ENCODE measurements at places on chromosomes 5 and 9. TPM values are rescaled to one million over a fixed set of nuclear protein-coding genes. Genes with fewer than 3 reads are reported as not detected.

Gene PCDHA9
- total RNA-seq = 0.06 TPM

Gene RAD1
- total RNA-seq = 19.4 TPM

Gene ACTBL2
- total RNA-seq = 2.8 TPM

Gene PCDHGA10
- 12.4 TPM for total RNA-seq

Gene SLC45A2
- total RNA-seq = not detected

Gene TMEM171
- total RNA-seq = 2.3 TPM

Gene PLAC8L1
- total RNA-seq = not detected

Gene TAF11L6
- total RNA-seq = not detected

Gene HSD17B3
- total RNA-seq = not detected

Gene OR1Q1
- not detected for total RNA-seq

Gene TMC1
- 0.82 TPM for total RNA-seq

Gene IRGM
- total RNA-seq = not detected

Gene KDM4C
- total RNA-seq = 14.6 TPM

Gene RANBP17
- 12.9 TPM for total RNA-seq

Gene HNRNPA0
- total RNA-seq = 15.0 TPM

Gene PCDHB16
- total RNA-seq = 1.1 TPM

Gene PTGES
- not detected for total RNA-seq

DNA sequence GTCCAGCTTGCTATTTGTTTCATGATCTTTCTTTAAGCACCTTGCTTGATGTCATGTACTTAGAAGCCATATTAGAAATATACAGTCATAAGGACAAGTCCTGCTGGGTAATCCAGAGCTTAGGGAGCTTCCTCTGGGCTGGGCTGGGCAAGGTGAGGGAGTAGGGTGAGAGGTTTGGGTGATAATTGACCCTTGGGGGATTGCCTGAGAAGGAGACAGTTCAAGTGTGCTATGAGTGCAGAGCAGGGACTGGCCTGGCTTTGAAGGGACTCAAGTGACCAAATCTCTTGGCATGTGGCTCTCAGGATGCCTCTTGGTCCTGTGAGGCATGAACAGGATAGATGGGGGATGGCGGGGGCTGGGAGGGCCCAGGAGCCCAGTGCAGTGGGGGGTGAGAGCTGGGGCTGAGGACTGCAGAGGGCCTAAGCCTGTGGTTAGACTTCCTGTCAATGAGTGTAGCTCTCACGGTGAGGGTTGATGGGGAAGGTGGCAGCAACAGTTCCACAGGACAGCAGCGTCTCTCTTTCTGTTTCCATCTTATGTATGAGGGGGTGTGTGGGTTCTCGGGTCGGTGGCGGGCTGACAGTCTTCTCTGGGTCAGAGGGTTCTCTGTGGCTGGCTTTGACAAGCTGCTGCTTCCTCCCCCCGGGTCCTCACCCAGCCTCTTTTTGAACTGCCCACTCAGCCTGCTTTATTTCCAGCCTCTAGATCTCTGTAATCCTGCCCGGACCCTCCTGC is 53.5 kb downstream of the RGS3 start:
- DNase-seq = no peak

DNA sequence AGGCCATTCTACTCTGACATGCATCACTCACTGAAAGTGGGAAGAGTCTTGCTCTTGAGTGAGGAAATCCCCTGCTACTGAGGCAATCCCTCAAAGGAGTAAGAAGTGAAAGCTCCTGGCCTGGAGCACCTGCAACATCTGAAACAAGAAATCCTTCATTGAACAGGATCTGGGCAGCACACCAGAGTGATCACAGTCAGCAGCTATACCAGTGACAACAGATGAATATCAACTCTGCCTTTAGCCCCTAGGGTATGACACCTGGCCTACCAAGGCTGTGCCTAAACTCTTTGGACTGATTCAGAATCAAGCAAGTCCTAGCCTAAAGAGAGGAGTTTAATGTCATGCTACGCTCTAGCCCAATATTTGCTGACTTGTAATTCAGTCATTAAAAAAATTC is 156.2 kb upstream of the CCDC152 start:
- no peak for DNase-seq

DNA sequence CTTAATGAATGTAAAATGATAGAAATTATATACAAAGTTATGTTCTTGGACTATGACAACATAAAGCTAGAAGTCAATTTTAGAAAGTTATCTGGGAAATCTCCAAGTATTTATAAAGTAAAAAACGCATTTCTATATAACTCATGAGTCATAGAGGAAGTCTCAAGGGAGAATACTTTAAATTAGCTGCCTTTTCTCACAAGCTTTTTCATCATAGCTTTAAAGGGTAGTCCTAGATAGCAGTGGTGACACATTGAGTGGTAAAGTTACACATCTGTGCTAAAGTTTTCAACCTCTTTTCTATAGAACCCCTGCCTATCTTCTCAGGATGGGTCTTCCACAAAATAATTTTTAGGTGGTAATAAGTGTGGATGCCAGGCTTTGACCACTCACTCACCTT is 598.3 kb upstream of the FAM174A start:
- no peak for DNase-seq

DNA sequence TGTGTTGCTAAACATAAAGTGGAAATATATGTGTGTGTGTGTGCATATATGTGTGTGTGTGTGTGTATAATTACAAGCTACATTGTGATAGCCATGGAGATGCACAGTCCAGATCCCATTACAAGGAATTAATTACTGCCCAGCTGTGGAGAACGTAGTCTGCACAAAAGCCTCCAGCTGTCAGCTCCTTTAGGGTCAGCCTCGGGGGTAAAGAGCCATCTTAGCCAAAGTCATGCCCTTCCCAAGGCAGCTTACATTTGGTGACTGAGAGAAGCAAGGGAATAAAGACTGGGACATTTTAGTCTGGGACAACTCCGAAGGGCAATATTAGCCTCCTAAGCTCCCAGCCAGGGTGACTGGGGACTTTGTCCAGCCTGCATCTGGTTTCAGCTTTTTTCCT is 21.9 kb upstream of the FOCAD start:
- no peak for DNase-seq

DNA sequence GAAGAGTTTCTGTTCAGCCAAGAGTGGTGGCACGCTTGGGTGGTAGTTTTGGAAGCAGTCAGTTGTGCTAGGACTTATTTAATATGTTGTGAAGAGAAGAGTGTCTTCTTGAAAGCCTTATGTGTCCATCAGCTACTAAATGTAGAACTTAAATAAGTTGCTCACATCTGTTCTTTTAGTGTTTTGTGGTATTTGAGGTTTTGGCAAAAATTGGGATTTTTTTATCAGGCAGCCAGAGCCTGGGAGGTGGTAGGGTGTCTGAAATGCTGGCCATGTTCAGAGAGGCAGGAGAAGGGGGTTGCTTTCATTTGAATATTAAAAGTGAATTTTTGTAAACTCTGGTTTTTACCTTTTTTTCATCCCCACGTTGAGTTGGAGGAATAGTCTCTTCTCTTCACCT is 24.2 kb upstream of the ZBTB34 start:
- no peak for DNase-seq

DNA sequence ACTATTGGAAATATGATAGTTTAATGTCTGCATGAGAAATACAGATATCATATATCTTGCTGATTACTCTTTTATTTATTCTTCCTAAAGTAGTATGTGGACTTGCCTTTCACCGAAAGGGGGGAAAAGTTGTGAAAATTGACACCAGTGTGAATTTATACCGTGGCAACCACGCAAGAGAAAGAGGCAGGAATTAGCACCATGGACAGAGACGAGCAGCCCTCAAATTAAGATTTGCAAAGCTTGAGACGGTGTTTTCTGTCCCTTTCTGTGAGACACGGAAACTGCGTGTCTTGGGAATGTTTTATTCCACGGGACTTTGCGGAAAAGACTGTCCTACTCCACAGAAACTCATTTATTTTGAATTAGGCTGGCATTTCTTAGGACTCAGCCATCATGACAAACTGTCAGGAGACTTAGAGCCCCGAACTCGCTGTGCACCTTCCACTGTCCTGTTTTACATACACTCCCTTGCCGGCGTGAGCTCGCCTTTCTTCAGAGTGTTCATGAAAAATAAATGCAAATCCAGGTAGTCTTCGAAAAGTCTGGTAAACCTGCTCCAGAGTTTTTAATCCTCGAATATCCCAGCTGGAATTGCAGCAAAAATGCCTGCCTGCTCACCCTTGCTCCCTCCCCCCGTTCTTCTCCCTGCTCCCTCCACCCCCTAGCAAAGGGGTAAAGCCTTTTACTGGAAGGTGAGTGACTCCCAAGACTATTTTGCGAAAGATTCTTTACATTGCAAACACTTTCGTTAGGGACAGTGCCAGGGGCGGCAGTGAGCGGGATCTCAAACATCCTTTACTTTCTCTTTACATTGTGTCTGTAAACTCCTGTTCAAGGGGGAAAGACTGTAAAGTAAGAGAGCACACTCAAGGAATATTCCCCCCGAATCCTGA is 3.8 kb upstream of the ELAVL2 start:
- no peak for DNase-seq

- no peak for DNase-seq
Observed at GRCh38 chr5:89117124-89117644, 234.2 kb upstream of the MEF2C start.

DNA sequence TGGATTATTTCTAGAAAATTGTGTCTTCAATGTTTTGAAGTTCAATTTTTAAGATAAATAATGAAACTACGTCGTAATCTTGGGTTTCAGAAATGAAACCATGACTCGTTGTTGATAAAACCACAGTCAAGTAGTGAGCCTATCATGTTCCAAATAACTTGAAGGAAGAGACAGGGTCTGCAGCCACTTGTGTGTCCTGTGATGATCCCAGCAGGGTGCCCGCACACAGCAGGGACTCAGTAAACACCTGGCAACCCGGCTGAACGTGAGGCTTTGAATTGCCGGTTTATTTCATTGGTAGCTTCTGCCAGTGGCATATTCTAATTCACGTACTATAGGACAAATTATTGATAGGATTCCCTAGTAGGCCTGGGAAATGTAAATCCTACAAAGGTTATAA is 679.6 kb downstream of the IRX1 start:
- DNase-seq = no peak

GRCh38 chr5:79924936-79925893 is 65.8 kb downstream of the MTX3 start:
- no peak for DNase-seq

GRCh38 chr9:37417857-37418618 is 4.5 kb upstream of the GRHPR start:
- no peak for DNase-seq

- no peak for DNase-seq
Observed at GRCh38 chr5:157026789-157027424, 32.0 kb downstream of the HAVCR1 start.

DNA sequence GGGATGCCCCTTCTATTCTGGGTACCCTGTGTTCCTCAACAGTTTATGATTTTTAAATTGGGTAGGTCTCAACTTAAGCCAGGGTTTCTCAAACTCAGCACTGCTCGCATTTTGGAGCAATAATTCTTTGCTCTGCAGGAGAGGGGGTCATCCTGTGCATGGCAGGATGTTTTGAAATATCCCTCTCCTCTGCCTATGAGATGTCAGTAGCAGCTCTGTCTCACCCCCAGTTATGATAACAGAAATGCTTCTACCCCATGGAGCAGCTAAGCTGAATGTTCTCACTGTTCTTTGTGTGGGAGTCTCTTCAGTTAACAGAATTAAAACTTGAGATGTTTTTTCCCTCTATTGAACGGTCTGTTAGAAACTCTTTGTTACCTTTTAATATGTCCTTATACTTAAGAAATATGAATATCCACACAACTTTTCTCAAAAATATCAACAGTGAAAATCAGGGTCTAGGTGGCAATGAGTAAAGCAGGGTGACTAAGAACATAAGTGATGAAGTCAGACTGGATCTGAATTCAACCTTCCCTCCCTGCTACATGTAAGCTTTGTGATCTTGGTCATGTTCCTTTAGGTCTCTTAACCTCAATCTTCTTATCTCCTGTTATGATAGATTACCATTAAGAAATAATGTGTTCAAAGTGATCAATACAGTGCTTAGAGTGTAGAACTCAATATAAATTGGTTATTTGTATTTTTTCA is 89.0 kb downstream of the CAMK4 start:
- no peak for DNase-seq

DNA sequence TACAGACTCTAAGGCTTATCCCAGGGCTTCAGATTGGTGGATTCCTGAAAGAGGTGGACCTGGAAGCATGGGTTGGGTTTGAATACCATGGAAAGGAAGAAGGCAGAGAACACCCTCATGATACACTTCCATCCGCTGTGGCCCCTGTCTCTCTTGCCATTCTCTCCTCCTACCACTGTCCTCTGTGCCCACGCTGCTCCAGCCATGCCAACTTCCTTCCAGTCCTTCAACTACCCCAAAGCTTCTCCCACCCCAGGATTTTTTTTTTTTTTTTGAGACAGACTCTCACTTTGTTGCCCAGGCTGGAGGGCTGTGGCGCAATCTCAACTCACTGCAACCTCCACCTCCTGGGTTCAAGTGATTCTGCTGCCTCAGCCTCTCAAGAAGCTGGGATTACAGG is 1.7 kb upstream of the SPARC start:
- DNase-seq = no peak

GRCh38 chr5:170693701-170694100 is 89.8 kb upstream of the GABRP start:
- DNase-seq = no peak

DNA sequence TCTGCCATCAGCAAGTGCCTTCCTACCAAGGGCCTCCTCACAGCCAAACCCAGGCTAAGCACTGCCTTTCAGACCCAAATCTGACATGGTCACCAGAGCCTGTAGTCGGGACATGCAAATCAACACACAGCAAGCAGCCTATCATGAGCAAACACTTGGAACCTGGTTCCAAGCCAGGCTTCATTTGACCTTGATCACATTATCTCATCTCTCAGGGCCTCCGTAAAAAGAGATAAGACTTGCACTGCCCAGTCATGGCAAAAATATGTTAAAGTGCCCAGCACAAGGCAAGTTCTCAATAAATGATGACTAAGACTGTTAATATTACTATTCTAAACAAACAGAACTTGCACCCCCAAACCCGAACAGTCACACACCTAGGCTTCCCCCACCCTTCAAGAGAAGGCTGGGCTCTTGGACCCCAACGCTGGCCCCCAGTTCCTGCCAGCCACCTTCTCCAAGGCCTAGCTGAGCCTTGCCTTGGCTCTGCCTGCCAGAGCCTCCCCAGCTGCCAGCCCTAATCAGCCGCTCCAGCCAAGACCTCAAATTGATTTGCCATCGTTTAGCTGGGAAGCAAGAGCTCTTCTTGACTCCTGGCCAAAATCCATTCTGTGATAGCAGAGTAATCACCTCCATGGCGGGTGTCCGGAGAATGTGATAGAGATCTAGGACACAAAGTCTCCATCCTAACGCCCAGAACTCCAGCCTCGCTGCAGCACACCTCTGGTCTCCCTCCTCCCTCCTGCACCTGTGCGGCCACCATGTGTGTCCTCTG is 18.7 kb downstream of the CPLX2 start:
- no peak for DNase-seq

DNA sequence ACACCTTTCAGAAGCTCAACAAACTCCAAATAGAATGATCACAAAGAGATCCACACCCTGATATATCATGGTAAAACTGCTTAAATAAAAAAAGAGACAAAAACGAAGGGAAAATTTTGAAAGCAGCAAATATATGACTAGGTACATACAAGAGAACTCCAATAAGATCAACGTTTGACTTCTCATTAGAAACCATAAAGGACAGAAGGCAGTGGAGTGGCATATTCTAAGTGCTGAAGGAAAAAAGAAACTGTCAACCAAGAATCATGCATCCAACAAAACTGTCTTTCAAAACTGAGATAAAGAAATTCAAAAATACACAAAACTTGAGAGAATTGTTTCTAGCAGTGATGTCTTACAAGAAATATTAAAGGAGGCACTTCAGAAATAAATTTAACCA is 11.2 kb downstream of the SLC22A4 start:
- DNase-seq = no peak

Measured in glomerular endothelial cell (primary cell).